Right renal cortex interstitium (tissue), 3 donors: ENCODE measurements at places on chromosomes 5 and 9.

GRCh38 chr5:118146824-118147223 lies 841.5 kb downstream of the DTWD2 start:
- DNase-seq: no peak

- DNase-seq: no peak
Observed at GRCh38 chr9:1087120-1087881, 37.1 kb downstream of the DMRT2 start.

DNA sequence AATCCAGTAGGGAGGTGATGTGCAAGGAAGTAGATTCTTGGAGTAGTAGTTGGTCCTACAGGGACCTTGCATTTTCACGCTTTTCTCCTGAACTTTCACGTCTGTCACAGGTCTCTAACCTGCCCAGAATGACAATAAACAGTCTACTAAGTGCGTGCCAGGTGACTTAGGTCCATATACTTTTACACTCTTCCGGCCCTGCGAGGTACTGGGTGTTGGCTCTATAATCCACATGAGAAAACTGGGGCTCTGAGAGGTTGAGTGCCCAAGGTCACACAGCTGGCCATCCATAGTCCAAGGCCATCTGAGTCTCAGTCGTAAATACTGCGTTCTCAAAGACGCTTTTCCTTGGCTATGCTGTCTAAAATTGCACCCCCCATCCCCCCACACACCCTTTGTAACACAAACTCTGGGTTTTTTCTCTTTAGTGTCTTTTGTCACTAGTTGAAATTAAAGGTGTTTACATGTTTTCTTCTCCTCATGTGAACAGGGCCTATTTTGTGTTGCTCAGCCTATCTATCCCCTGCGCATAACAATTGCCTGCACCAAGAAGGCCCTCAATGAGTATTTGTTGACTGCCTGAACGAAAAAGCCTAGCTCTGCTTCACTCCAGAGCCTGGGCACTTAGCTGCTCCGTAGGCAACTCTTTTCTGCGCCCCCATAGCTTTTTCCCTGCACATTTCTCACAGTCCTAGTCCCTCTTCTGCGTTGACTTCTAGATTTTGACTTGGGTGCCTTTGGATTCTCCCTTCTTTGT lies 943 bp downstream of the SFXN1 start:
- DNase-seq: no peak

GRCh38 chr9:126692041-126692758 lies 78.5 kb downstream of the LMX1B start:
- DNase-seq: no peak

- no peak for DNase-seq
Observed at GRCh38 chr5:72836810-72837209, 20.3 kb downstream of the TNPO1 start.

- no peak for DNase-seq
Observed at GRCh38 chr5:144189800-144190429, 19.2 kb downstream of the KCTD16 start.
